Stimulated activated CD4-positive, alpha-beta T cell treated with anti-CD3 and anti-CD28 coated beads, Interleukin-1b, Interleukin-23, amount 100 ng/mL, for 1 hour (primary cell): ENCODE measurements at places on chromosomes 6 and 20.

DNA sequence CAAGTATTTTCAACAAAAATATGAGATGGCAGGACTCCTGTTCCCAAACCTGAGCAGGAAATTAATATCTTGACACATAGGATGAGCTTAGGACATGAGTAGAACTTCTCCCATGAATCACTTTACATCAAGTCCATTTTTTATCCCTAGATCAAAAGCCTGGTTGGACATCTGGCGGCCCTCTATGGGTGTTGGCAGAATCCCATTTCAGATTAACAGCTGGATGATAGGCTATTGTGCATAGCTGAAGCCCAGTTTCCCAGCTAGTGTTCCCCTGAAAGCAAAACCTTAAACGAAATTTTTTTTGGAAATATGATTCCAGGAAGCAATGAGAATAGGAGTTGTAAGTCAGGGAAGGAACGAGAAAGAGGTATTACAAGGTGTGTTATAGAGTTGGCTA lies 449.4 kb upstream of the CHD6 start:
- DNase-seq, result no peak

- no peak for DNase-seq
These were observed 24.6 kb downstream of the MAS1 start for GRCh38 chr6:159915397-159915796.

DNA sequence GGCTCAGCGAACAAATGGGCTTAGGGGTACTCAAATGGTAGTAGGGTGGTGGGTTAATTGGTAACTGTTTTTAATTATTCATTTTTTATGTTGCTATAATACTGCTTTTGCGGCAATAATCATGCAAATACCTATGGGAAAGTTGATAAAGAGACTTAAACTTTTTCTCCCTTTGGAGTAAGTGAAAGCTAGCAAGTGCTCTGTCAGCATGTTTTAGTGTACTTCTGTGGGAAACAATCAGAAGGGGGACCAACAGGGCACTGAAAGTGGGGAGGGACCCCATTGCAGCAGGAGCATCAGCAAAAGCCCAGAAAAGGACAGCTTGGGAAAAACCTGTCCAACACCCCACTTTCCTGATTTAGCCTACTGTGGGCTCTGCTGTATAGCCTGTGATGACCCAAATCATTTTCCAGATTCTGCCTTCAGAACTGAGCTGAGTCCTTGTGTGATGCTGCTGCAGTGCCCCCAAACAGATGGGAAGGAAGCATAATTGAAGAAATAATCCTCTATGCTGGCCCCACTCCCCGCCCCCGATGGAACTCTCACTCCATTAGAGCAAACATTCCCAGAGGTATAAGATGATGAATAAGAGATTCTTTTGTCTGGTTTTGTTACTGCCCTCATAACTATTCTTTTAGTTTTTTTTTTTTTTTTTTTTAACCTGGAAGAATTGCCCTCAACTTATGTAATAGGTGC lies 322.8 kb downstream of the CD83 start:
- DNase-seq, result no peak

DNA sequence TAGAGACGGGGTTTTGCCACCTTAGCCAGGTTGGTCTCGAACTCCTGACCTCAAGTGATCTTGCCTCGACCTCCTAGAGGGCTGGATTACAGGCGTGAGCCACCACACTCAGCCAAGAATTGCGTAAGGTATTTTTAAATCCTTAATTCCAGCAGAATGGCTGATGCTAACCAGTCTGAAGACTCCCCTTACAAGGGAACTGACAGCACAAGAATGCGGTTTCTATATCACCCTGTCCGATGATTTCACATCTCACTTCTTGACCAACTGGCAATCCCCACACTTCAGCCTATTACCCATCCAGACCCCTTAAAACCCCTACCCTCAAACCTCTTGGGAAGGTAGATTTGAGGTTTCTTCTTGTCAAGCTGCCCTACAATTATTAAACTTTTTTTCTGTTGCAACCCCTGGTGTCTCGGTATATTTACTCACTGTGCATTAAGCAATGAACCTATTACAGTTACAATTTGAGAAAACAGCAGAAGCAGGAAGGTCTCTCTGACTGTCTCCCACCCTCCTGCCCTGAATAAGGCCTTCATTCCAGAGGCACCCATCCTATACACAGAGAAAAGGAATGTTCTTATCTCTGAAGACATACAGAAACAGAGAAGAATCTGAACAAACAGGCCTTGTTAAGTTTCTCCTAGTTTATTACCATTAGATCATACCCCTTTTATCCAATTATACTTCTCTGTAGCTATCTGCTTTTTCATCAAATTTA lies 164.9 kb downstream of the ARHGAP18 start:
- DNase-seq, result no peak

- DNase-seq, result no peak
These were observed 212.9 kb downstream of the TFAP2C start for GRCh38 chr20:56842056-56842455.

DNA sequence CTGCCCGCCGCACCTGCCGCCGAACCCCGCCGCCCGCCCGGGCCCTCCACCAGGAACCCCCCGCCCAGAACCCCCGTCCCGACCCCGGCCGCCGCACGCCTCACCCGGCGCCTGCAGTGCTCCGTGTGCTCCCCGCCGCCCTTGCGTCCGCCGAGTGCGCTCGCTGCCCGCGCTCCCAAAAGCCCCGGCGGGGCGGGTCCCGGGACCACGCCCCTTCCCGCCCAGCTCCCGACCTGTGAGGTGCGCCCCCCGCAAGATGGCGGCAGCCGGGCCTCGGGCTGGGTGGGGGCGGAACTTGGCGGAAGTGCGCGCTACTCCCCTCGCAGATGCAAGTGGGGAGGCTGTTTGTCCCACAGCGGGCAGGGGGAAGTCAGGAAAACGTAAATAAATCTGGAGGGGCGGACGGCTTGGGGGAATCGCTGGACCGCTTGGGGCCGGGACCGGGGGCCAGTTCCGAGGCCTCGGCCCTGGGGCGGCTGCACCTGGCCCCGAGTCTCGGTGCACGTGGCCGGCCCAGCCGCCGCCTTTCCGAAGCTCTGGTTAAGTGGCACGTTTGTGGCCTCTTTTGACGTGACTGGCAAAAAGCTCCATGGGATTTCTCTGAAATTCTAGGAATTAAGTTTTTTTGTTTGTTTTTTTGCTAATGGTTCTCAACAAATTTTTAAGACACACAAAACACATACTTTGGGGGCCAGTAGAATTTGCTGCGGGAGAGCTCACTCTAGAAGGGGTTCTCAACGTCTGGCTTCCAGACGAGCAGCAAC lies at the start of gene EZR:
Gene EZR (minus strand): TSS at position 156 of the 764 bp plus-strand sequence. CDS start 1,275 bp downstream, outside the sequence.
- peak; percentile 58 for DNase-seq

DNA sequence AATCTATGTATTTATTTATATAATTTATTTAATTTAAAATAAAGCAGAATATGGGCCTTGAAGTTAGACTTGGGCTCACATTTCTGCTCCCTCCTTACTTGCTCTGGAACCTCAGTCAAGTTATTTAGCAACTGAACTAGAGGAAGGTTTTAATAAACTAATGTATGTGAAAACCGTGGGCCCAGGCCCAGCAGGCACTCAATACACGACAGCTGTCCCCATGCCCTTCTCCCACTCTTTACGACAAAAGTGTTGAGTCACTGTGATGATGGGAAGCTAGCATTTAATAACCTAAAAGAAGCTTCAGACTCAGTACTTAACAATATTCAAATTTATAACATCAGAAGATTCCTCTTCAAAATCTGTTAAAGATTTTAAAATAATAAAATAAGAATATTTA lies 46.7 kb downstream of the SERAC1 start:
- no peak for DNase-seq

DNA sequence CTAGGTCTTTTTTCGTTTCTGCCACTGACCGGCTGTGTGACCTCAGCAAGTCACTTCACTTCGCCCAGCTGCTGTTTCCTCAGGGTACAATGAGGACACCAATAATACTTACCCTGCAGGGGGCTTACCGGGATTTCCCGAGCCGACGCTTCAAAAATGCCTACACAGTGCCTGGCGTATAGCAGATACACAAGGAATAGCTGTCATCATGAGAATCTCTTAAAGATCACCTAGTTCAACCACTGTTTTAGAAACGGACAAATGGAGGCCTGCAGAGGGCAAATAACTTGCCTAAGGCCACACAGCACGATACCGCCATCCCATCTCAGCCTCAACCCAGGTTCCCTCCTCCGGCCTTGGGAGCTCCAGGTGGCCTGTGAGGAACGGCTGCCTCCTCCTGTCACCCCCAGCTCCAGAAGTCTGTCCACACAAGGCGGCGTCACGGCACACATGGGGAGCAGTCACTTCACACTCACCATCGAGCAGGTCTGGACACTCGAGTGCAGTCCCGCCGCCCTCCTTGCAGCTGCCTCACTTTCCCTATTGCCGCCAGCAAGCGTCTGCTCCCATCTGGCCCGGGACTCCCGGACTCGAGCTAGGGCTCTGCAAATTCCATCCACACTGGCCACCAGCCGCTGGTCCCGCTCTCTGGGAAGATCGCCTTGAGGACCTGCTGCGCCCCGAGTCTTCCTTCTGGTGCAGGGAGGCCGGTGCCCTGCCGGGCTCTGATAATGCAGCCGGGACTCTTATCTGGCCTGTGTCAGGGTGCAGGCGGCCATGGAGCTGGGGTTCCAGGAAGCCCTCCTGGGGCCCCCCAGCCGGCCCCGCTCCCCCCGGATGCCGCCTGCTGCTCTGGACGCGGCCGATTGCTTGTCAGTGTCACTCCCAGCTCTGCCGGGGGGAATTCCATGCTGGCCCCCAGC lies at the start of gene RIPOR3:
Gene RIPOR3 (minus strand): TSS at position 893 of the 923 bp plus-strand sequence. CDS start 414 bp downstream, at position 479.
- no peak for DNase-seq

DNA sequence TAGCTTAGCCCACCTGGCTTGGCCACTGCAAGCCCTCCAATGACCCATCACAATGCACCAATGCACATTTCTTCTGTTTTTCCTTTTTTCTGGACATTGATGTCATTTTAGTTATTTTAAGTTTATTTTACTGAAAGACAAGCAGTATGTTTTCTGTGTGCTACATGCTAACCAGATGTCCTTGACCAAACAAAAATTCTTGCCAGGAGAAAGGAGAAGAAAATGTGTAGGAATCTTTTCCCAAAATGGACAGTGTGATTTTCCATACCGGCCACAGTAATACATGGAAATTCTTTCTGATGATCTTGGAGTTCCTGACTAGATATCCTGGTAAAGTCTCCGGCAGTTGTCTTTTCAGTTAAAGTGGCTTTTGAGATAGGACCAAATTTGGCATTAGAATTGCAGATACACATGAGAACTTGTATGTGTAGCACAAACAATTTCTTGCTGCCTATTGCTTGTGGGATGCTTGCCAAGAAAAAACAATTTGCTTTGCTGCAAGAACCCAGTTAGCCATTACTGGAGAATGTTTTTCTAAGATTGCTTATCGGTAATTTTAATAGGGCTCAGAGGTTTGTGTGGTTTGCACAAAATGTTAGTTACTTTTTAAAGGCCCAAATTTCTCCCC lies 696.5 kb upstream of the CITED2 start:
- DNase-seq, result no peak

GRCh38 chr6:117264369-117264691 lies 1.0 kb upstream of the VGLL2 start:
- DNase-seq, result no peak

GRCh38 chr6:71279321-71279720 lies 9.3 kb upstream of the OGFRL1 start:
- DNase-seq, result no peak

DNA sequence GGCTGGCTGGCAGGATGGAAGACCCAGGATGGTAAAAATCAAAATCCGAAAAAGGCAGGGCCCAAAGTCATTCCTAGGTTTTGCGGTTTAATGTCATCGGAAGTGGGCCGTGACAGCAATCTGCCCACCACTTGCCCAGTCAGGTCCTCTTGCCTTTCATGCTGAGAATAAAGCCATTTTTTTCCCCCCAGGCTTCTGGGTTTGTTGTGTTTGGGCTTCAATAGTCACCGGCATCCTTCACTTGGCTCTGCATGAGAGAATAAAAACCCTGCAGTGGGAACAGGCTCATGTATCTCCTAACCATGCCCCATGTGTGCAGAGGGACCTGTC lies 56.1 kb downstream of the MEP1A start:
- no peak for DNase-seq

DNA sequence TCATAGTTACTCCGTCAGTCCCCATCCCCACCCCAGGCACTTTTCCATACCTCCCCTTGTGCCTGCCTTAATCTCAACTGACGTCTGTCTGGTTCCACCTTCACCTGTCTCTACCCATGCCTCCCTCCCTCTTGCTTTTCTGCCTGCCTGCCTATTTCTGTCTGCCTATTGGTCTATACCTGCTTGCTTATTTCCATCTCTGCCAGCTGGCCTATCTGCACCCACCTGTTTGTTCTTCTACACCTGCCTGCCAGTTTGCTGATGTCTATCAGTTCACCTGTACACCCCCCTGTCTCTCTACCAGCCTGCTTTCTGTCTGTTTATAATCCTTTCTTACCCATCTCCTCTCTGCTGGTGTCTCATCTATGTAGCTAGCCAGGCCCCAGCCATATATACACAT lies 87.5 kb downstream of the RALGAPA2 start:
- no peak for DNase-seq

DNA sequence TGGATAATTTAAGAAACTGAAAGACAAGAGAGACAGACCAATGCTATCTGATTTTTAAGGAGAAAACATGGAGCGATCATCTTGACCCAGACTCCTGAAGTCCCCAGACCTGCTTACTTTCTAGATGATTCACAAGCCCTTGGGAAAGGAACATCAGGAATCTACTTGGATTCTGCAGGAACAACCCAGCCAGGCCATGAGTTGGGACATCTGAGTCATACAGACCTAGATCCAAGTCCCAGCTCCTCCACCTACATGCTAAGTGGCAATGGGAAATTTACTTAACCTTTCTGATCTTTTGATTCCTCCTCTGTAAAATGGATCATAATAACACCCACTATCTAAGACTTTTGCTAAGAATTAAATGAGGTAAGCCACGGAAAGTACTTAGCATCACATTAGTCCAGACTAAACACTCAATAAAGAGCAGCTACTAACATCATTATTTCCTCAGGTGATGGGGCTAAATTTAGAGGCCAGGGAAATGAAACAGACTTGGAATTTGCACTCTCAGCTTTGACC lies 61.0 kb upstream of the MAFB start:
- no peak for DNase-seq

DNA sequence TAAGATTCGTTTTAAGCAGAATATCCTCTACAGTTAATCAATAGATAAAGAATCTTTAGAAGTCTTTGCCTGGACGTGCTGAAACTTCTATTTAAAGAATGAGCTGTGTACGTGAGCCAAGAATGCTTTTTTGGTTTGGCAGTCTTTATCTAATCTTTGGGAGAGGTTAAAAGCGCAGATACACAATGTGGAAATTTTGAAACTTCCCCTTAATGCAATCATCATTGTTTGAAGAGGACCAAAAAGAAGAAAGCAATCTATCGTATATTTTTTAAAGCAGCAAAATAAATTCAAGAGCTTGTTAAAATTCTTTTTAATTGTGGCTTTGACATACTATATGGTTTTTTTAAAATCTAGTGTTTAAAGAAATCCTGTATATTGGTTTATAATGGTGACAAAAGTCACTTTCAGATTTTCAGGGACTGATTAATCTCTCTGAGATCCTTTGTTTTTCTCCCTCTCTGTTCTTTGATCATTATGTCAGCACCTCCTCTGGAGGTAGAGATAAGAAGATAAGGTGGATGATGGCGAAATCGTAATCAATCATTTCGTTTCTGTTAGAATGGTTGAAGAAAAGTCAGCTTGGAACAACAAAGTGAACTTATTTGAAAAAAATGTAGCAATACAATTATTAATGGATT lies 92.1 kb upstream of the FAM184A start:
- DNase-seq, result no peak

- peak; percentile 33 for DNase-seq
These were observed 4.8 kb upstream of the TRIM40 start for GRCh38 chr6:30130887-30131862.
